ENCODE measurements at places on chromosomes 1 and 21.

- DNase-seq: no peak
Measured at GRCh38 chr1:216824511-216824910, 101.3 kb upstream of the ESRRG start.

DNA sequence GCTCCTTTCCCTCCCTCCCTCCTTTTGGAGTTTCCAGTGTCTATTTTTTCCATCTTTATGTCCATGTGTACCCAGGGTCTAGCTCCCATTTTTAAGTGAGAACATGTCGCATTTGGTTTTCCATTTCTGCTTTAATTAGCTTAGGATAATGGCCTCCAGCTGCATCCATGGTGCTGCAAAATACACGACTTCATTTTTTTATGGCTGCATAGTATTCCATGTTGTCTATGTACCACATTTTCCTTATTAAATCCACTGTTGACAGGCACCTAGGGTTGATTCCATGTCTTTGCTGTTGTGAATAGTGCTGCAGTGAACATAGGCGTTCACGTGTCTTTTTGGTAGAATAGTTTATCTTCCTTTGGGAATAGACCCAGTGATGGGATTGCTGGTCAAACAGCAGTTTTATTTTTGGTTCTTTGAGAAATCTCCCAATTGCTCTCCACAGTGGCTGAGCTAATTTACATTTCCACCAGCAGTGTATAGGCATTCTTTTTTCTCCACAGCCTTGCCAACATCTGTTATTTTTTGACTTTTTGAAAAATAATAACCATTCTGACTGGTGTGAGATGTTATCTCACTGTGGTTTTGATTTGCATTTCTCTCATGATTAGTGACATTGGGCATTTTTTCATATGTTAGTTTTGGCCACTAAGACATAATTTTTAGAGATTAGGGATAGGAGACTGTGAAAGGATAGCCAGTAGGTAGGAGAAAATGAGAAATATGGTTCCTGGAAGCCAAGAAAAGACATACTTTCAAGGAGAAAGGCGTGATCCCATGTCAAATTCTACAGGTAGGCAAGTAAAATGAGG, 50.4 kb downstream of the ADAMTS1 start:
- DNase-seq: no peak

- no peak for DNase-seq
Measured at GRCh38 chr21:39531064-39531463, 79.3 kb downstream of the SH3BGR start.

GRCh38 chr1:107132780-107133179, 8.1 kb upstream of the NTNG1 start:
- DNase-seq: no peak

DNA sequence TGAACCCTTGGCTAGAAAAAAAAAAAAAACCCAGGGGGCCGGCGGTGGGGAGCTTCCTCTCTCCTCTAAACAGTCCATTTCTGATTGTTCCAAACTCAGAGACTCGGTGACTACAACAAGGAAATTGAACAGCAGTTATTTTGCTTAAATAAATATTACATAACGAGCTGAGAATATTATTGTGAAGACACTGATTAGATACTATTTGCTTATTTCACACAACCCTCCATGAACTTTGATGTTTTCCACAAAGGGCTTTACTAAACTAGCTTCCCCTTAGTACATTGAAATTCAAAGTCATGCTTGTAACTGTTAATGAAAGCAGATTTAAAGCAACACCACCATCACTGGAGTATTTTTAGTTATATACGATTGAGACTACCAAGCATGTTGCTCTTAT, at the start of gene CFHR5:
Gene CFHR5 (plus strand): TSS at position 279 of the 400 bp plus-strand sequence. CDS start 109 bp downstream, at position 388.
- DNase-seq: no peak

GRCh38 chr1:66296951-66297350, 237.0 kb upstream of the SGIP1 start:
- no peak for DNase-seq

DNA sequence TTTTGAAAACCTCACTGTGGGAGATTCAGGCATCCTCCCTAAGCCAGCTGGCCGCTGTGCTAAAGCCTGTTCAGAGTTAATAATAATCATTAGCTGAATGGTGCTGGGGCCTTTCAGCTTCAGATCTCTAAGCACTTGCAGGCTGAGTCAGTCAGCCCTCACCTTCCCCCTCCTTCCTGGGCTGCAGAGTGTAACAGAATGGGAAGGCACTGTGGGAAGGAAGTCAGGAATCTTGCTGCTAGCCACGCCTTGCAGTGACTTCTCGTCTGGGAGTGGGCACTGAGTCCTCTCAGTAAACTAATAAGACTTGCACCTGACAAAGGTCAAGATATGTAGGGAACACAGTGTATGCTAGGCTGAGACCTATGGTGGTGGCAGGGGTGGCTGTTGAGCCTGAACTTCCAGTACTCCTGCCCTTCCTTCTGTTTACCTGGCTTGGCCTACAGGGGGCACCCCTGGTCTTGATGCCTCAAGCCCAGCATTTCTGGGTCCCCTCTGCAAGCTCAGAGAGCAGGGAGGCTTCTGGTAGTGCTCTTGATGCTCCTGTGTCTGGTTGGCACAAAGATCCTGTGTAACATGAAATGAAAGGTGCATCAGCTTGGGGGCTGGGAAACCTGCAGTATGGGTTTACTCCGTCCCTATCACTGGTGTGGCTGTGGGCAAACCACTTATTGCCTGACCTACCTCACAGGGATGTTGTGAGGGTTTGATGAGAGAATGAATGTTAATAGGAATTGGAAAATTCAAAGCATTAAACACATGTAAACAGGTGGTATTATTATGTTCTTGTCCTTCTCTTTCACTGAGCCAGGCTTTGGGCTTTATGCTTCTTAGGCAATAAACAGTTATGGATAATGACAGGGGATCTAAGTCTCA, 6.0 kb downstream of the CYB561D1 start:
- no peak for DNase-seq

- no peak for DNase-seq
Measured at GRCh38 chr1:180579961-180580611, 21.3 kb downstream of the OVAAL start.

DNA sequence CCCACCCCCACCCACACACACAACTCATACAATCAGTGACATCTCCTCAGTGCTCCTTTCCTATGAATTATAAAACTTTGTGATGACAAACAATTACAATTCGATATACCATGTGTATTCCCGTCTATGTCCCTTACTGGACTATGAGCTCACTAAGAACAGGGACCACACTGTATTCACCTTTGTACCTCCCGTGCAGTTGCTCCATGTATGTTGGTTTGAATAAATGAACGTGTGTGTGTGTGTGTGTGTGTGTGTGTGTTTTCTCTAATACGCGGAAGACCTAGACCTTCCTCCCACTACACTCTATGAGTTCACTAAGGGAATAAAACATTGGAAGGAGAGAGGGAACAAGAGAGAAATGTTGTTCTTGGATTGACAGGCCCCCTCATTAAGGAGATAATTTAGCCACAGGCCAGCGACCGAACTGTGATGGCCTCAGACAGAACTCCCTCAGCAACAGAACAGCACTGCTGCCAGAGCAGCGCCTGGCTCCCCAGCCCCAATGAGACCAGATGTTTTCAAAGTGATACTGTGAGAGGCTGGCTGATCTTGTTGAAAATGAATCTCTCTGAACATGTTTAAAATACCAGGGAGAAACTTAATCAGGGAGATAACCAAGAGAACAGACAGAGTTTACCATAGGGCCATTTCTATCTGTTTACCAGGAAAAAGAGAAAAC, 21.7 kb downstream of the BCAR3 start:
- no peak for DNase-seq

- no peak for DNase-seq
Measured at GRCh38 chr1:54456921-54457529, 50.8 kb upstream of the SSBP3 start.

DNA sequence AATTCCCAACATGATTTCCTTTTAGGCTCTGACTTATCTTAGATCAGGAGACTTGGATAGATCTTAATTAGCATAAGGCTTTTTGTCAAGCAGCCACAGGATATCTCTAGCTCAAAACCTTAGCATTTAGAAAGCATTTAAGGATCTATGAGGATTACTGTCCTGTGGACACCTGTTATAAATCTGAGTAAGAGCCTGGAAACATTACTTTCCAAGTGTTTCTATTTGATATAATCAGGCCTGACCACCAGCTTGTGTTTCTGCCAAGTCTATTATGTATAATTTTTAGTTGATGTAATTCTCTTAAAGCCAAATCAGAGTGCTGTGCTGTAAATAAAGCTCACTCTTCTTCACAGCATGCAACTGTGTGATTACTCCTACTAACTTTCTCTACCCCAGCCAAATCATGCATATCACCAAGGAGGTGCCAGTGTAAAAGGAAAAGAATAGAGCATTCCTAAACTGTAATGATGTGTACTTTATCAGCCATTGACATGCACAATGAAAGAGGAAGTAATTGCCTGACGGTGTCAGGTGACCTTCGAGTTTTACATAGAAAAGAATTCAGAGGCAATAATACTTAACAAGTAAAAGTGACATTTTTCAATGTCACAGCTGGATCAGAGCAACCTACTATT, 309.9 kb upstream of the PRMT6 start:
- DNase-seq: no peak

GRCh38 chr1:40789661-40790430, 6.3 kb downstream of the KCNQ4 start:
- DNase-seq: no peak

GRCh38 chr1:35177237-35177786, 15.6 kb downstream of the SFPQ start:
- DNase-seq: no peak

DNA sequence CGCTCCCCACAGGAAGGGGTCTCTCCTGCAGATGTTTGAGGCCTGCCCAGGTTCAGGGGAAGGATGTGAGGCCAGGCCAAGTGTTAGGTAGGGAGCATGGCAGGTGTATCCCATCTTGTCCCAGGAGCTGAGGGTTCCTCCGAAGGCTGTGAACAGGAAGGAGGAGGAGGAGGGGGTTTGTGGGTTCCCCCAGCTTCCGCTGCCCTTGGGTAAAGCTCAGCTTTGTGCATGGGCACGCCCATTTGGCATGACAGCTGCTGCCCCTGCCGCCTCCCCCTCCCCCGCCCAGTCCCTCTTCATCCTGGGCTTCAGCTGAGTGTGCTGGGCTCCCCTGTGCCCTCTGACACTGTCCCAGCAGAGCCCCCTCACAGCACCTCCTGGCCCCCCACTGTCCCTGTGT, 25.5 kb downstream of the TNFRSF8 start:
- no peak for DNase-seq

DNA sequence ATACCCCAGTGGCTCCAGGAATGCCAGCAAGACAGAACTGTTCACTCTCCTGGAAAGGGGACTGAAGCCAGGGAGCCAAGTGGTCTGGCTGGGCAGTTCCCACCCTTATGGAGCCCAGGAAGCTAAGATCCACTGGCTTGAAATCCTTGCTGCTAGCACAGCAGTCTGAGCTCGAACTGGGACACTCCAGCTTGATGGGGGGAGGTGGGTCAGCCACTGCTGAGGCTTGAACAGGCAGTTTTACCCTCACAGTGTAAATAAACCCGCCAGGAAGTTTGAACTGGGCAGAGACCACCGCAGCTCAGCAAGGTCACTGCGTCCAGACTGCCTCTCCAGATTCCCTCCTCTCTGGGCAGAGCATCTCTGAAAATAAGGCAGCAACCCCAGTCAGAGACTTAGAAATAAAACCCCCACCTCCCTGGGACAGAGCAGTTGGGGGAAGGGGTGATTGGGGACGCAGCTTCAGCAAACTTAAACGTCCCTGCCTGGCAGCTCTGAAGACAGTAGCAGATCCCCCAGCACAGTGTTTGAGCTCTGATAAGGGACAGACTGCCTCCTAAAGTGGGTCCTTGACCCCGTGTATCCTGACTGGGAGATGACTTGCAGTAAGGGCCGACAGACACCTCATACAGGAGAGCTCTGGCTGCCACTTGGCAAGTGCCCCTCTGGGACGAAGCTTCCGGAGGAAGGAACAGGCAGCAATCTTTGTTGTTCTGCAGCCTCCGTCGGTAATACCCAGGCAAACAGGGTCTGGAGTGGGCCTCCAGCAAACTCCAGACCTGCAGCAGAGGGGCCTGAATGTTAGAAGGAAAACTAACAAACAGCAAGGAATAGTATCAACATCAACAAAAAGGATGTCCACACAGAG, 568.4 kb downstream of the PLA2G4A start:
- no peak for DNase-seq

DNA sequence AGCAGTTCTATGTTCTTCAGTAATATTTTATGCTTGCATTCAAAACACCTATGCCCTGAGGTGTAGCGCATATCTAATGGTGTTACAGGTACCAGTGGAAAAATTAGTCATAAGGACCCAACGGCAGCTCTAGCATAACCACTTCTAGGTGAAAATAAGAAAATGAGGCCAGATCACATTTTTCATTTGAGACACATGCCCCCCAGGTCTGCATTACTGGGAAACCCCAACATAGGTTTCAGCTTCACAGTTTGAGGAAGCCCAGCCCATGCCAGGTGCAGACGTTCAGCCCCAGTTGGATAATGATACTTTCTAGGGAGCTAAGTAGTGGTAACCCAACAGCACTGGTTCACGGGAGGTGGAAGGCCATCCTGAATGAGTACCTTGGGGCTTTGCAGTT, 129.8 kb downstream of the CNIH3 start:
- DNase-seq: no peak

DNA sequence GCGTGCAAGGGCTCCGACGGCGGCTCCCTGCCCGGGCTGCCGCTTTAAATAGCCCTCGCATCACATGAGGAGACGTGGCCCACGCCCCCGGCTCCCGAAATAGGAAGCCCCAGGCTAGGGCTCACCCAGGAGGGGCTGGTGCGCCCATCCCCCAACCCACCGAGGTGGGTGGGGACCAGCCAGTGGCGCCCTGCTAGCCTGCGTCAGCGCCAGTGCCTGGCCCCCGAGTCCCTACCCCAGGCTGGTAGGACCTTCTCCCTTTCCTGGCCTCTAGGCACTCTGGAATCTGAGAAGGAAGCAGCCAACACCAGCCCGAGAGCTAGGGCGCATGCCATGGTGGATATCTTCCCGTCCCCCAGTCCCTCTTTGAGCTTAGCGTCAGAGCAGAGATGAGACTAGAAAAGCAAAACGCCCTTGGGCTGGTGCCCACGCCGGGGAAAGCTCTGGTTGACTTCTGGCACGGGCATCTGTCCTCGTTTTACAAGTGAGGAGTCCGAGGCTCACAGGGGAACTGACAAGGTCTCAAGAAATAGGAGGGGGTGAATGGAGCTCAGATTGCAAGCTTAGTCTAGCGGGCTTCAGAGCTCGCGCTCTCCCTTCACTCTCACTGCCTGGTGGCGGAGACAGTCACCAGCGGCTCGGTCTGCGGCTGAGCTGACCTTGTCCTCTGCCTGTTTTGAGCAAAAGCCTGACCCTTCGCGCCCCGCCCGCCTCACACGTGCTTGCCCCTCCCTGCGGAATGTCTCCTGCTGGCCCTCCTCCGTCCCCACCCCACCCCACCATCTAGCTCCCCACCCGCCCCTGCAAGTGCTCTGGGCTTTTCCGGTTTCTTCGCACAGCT, at the start of gene FABP3:
Gene FABP3 (minus strand): TSS at position 21 of the 841 bp plus-strand sequence. CDS start 62 bp downstream, outside the sequence.
- peak; percentile 79 for DNase-seq

- DNase-seq: no peak
Measured at GRCh38 chr1:22652881-22653316, at the start of gene C1QB. Gene C1QB (plus strand): TSS chr1:22653236. CDS start chr1:22659463, 6,227 bp downstream.

All from iPS DF 6.9 (cell line).